ENCODE measurements at places on chromosomes 5 and 9.

GRCh38 chr5:179163236-179164155 lies 103.3 kb downstream of the ZNF354C start:
- DNase-seq: no peak

DNA sequence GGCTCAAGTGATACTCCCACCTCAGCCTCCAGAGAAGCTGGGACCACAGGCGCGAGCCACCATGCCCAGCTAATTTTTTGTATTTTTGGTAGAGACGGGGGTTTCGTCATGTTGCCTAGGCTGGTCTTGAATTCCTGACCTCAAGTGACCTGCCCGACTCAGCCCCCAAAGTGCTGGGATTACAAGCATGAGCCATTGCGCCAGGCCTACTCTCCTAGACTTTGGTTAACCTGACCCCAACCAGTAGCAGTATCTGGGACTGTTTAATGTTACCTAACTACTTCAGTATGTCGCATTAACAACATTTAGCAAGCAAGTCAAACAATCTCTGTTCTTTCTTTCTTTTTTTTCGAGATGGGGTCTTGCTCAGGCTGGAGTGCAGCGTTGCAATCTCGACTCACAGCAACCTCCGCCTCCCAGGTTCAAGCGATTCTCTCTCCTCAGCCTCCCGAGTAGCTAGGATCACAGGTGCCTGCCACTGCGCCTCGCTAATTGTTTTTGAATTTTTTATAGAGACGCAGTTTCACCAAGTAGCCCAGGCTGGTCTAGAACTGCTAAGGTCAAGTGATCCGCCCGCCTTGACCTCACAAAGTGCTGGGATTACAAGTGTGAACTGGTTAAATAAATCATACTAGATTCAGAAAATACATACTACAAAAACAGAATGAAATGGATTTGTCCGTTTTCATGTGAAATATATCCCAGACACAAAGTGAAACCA lies 2.0 kb downstream of the AK3 start:
- no peak for DNase-seq

DNA sequence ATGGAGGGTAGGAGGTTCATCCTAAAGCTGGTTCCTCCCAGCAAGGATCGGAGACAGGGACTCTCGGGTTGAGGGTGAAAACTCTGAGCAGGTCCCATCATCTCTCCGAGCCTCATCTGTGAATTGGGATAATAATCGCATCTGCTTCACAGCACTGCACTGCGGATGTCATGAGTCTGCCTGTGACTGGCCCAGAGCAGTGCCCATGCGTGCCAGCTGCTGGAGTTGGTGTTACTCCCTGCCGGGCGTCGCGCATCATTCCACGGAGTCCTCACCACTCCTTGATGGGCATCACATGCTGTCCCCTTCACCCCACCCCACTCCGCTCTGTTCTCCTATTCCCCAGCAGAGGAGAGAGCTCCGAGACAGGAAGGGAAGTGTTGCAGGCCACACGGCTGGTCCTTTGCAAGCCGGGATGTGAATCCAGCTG lies 35.1 kb upstream of the ORM1 start:
- DNase-seq: no peak

- DNase-seq: peak; percentile 98
These were observed 1.4 kb downstream of the ATOSB start for GRCh38 chr9:35114113-35114839.

DNA sequence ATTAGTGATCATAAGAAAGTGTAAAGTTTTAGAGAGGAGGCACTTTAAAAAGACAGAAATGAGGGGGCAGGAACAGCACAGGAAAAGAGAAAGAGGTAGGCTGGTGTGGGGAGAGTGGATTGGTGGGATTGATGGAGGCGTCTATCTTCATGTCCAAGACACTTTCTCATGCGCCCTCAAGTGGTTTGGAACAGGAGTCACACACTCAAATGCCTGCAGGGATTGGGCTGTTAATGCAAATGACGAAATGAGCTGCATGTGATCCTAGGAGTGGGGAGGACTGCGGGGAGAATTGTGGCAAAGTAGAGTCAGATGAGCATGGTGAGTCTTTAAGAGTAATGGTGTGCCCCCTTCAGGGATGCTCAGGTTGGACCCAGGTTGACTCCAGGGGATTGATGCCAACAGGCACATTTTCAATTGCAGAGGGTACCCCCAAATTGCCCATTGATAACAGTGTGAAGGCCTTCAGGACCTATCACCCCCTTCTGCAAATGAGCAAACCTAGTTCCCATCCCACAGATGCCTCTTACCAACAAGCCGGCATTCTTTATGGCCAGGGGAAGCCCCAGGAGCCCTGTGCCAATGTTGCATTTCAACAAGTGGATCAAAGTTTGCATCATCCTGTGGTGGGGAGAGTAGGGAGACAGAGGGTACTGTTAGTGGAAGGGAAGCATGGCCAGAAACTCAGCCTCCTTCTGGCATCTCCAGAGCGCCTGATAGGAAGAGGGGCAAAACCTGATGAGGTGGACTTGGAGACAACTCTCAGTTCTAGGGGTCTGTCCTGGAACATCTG lies 5.3 kb downstream of the SLC36A3 start:
- DNase-seq: peak; percentile 47

DNA sequence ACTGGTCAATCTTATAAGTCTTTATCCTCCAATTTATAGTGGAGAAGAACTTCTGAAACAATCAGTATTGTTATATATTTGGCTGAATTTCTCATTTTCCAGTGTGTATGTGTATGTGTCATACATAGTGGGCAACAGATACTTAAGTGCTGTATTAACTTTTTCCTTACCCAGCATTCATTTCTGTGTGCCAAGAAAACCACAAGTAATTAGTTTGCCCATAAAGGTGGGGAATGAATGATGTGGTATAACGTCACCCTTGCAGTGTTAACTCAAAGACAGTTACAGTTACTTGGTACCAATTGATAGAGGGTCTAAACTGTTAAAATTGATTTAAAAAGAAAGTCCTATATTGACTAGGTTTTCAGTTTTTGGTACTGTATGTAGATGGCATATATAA lies 2.0 kb downstream of the OGN start:
- no peak for DNase-seq

DNA sequence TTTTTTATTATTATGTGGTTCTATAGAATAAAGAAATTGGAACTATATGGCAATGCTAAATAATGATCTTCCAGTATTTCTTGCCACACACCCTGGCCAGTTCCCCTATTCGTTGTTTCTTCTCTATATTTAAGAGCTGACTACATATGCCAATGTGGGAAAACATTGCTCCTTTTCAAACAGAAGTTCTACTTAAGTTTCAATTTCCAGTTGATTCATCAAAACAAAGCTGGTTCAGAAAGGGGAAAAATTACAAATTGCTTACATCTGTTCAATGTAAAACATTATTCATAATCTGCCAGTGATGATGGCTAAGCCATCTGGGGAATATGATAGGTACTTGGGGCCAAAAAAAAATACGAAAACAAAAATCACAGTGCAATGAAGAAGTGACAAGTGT lies 76.9 kb downstream of the ST8SIA4 start:
- DNase-seq: no peak

DNA sequence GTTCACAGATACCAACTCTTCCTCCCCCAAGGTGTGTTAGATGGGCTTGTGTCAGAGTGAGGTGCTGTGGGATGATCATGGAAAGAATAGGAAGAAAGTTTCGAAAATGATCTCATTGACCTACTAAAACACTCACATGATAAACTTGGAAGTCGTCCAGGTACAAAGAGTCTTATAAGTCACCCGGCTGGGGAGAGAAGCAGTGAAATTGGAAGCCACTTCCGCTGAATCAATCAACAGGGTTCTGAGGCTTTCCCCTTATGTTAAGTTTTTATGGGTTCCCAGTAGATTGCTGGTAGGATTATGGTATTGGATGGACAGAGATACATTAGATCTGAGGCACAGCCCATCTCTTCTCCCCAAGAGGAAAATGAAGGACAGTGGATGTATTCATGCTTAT lies 218.8 kb upstream of the MSX2 start:
- DNase-seq: peak; percentile 19

DNA sequence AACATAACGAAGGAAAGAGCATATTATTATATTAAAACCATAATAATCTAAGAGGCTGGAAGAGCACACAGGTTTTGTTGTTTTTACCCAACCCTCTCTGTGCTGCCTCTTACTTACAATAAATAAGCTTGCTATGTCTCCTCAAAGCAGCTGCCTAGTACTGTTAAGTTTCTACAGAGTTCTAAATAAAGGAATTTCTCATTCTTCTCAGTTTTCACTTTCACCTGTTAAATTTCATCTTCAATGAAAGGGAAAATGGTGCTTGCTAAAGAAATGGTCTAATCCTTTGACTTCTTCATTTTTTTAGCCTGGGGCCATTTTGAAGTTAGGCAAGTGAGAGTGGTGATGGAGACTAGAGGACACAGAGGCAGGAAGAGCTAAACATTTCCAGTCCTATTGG lies 396.1 kb downstream of the MAN2A1 start:
- DNase-seq: no peak

DNA sequence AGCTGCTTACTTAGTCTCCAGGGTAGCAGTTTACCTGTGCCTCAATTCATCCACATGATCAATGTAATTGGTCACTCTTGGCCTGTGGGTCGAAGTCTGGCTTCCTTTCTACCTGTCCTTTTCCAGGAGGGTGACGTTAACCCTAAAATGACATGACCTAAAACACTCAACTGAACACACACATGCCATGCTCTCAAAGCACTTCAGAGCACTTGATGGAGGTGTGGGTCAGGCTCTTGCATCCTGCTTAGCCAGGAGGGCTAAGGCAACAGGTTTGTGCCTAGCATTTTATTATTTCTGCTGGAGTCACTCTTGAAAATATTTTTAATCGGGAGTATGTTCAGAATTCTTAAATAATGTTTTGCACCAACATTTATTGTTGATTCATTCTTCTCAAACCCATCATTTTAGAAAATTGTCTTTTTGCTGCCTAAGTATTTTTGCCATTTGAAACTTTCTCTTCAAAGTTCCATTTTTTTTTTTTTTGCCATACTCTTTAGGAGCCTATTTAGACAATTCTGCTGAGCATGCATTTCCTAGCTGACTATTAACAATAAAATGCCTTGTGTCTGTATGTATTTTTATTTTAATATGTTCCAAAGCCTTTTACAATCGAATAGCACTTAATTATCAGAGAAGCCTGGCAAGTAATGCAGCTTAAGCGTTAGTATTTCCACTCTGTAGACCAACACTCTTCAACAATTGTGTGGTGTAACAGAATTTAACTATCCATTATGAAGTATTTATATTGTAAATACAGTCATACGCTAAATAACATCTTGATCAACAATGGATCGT lies 59.1 kb downstream of the ATP10B start:
- no peak for DNase-seq

DNA sequence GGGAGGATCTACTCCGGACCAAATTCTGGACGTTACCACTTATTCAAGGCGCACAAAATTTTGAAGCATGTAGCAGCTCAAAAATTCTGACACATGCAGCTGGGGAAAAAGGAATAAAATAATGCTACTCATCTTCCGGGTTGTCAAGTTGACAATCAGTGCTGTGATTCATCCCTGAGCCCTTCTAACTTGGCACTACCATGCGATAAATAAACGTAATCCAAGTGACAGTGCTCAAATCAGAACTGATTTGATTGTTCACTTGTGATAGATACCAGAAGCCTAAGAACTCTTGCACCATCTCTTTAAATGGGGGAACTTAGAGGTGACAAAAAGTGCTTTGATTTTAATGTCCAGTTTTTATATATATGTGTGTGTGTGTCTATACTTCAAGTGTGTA lies 230.2 kb upstream of the TLE4 start:
- no peak for DNase-seq

DNA sequence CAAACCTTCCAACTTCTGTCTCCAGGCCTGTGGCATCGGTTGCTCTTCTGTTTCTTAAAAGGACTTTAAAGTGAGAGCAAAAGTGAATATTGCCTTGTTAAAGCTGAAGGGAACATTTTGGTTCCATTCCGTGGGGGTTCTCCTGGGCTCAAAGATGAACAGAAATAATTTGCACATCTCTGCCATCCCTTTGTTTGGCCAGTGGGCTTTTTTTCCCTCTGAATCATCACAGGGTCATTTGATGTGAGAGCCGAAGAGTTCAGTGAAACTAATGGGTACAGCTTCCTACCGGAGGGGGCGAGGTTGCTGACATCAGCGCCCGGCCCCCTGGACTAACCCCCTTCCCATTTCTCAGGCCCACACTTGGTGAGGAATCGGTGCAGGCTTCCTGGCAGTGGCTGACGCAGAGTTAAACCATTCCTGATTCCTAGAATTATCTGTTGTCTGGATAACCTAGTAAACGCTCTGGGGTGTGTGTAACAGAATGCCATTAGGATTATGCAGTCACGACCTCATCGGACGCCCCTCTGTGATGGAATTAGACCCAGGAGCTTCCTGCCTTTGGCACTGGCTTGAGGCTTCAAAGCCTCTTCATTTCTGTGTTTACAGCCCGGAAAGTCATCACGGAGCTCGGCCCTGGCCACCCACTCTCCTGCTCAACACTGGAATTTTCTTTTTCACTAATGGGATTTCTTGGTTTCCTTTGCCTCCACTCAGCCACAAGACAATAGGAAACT lies 61.6 kb upstream of the RPL26L1 start:
- peak; percentile 98 for DNase-seq

- DNase-seq: peak; percentile 73
These were observed 3.9 kb downstream of the TBC1D2 start for GRCh38 chr9:98251551-98251950.

DNA sequence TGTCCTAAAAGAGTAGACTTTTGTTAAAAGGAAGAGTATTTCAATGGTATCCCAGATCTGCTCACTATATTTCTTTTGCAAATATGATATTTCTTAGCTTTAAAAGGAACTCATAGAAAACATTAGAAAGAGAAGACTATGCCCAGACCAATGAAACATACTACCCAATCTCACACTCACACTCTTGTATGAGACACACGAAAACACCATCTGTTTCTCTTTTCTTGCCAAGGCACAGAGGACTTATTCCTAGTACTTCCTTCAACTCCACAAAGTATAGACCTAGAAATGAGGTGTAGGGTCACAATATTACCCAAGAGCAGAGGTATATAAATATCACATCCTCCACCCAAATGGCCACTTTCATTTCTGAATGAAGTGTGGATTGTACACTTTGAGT lies 292.4 kb upstream of the ACO1 start:
- DNase-seq: no peak

- DNase-seq: no peak
These were observed 10.5 kb upstream of the B4GALT1 start for GRCh38 chr9:33177639-33178038.

- peak; percentile 17 for DNase-seq
These were observed 150.5 kb downstream of the YTHDC2 start for GRCh38 chr5:113663879-113664541.

- peak; percentile 98 for DNase-seq
These were observed at the start of gene RAB14 for GRCh38 chr9:121201738-121202533. Gene RAB14, minus strand, starts transcription at chr9:121201869. Its CDS starts 8,457 bp downstream, at chr9:121193412.

DNA sequence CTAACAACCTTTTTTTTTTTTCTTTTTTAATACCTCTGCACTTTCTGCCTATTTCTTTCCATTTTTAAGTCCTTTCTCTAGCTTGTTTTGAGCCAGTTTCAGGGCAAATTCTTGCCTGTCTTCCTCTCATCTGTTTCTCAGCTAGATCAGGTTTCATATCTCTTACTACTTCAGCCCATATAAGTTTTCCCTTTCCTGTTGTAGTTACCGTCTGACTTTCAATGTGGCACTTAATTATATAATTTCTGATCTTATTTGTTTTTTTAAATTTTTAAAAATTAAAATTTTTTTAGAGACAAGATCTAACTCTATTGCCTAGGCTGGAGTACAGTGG lies 104.7 kb upstream of the ELL2 start:
- DNase-seq: no peak

All from fibroblast of upper back skin (primary cell).